ENCODE measurements at places on chromosomes 5 and 9.

DNA sequence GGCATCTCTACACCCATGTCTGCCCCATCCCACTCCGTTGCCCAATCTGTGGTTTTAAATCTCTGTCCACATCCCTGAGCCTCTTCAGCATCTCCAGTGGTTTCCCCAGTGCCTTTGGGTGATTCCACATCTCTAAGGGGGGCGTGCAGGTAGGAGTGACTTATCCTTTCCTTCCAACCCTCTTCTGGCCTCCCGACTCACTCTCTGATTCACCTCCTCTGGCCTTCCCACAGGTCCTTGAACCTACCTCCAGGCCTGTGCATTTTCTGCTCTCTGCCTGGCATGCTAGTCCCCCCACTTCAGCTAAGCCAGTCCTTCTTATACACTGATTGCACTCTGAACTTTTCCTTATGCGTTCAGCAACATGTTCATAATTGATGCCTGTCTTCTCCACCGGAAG lies 99.0 kb downstream of the RALGPS1 start:
- DNase-seq = no peak

- DNase-seq = no peak
Observed at GRCh38 chr9:120393386-120394057, 186.4 kb downstream of the CDK5RAP2 start.

- no peak for DNase-seq
Observed at GRCh38 chr5:135455876-135456237, 3.7 kb upstream of the TIFAB start.

DNA sequence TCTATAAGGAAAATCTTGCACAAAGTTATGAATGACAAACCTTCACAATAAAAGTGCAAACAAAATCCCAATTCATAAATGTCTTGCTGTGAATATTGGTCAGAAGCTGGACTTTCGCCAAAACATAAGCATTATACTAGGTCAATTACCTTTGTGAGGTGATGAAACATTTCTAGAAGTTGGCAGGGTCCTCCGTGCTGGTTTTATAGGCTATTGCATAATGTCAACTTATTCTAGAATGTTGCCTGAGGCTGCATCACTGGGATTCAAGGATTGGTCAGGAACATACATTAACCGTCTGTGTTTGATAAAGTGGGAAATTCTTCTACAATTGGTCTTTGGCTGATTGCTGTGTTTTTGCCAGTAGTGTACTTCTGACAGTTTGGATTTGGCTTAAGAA lies 49.8 kb upstream of the PALM2AKAP2 start:
- no peak for DNase-seq

GRCh38 chr5:180072556-180072955 lies 997 bp upstream of the RNF130 start:
- DNase-seq = no peak

DNA sequence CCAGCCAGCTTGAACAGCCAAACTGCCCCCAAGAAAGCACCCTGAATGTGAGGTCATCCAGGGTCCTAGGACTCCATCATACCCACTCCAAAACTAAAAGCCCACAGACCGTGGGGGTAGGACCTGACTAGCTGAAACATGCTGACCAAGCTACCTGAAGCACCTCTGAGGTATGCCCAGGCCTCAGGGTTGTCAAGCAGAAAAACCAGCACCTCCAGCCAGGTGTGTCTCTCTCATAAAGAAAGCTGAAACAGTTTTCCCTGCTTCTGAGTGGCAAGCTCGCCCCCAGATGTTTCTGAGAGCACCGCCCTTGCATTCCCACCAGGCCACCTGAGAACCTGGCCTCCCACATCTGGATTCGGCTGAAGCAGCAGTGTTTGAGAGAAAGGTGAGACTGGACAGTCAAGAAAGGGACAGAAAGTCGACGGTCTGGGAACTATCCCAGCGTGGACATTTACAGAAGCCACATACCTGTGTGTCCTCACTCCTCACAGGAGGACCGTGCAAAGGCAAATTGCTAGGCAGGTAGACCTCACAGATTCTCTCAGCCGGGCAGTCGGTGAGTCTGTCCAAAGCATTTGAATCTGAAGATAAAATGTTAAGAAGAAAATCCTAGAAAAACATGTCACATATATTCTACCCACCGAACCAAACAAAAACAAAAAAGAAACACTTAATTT lies 155.6 kb upstream of the RASEF start:
- DNase-seq = no peak

- no peak for DNase-seq
Observed at GRCh38 chr5:170474489-170475274, 29.1 kb upstream of the KCNIP1 start.

DNA sequence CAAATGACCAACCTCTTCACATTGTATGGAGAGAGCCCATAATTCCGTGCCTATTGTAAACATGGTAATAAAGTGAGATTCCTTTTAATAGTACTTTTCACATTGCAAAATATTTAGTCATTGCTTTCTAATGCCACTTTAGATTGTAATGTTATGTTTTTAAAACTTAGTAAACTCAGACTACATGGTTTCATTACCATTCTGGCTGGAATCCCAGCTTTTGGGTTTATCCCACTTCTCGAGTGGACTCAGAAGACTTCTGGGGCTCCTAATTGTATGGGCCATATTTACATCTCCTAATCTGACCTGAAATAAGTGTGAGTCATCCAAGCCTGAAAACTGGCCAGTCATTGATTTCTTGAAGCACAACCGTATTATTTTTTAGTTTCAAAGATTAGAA lies 217.6 kb downstream of the CAAP1 start:
- DNase-seq = no peak

GRCh38 chr5:68026092-68026885 lies 189.3 kb upstream of the PIK3R1 start:
- DNase-seq = no peak

- DNase-seq = no peak
Observed at GRCh38 chr9:135463140-135463539, 16.4 kb upstream of the PPP1R26 start.

DNA sequence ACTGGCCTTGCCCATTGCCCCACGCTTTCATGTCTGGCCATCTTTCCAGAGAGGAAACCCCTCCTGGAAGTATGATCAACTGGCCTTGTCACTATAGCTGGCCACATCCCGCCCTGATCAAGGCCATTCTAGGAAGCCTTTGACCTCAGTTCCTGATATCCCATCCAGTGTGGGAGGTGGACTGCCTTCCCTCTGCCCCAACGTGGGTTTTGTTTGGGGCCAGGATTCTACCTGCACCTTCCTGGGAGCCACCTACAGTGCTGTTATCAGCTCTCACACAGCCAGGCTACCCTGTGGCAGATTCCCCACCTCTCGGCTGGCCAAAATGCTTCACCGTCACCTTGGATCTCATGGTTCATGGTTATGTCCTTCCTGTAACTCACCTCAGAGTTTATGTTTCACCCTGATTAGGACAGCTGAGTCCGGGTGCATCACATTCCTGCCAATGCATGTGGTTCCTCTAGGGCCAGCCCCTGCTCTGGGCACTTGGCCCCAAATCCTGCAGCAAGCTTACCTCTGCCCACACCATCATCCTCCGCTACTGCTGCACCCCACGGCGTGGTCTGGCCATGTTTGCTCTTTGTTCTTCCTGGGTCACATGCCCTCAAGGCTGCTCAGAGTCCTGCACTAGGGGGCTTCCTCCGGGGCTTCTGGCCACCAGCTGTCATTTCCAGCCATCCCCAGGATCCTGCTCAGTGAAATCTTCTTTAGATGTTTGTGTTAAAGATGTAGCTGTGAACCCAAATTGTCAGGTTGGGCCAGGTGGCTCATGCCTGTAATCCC lies 24.2 kb upstream of the S1PR3 start:
- no peak for DNase-seq

DNA sequence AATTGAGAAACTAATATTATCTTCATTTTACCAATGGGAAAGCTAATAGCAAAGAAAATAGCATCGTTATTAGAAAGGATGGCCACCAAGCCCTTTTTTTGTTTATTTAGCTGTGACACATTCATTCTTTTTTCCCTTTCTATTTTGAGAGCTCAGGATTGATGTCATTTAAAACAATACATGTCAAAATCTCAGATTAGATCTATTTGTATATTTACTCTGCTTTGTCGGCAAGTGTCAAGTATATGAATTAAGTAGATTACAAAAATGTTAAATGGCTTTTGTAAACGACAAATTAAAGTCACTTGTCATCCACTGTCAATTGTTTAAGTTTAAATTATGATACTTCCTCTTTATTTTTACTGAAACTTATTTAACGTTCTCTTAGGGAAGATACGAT lies 118.9 kb downstream of the PAM start:
- no peak for DNase-seq

DNA sequence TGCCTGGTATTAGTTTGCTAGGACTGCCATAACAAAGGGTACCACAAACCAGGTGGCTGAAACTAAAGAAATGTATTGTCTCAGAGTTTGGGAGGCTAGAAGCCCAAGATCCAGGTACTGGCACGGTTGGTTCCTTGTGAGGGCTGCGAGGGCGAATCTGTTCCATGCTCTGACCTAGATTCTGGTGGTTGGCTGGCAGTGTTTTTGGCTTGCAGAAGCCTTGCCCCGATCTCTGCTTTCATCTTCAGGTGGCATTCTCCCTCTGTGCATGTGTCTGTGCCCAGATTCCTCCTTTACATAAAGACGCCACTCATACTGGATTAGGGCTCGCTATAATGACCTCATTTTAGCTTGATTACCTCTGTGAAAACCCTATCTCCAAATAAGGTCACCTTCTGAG lies 36.7 kb downstream of the RAI14 start:
- no peak for DNase-seq

DNA sequence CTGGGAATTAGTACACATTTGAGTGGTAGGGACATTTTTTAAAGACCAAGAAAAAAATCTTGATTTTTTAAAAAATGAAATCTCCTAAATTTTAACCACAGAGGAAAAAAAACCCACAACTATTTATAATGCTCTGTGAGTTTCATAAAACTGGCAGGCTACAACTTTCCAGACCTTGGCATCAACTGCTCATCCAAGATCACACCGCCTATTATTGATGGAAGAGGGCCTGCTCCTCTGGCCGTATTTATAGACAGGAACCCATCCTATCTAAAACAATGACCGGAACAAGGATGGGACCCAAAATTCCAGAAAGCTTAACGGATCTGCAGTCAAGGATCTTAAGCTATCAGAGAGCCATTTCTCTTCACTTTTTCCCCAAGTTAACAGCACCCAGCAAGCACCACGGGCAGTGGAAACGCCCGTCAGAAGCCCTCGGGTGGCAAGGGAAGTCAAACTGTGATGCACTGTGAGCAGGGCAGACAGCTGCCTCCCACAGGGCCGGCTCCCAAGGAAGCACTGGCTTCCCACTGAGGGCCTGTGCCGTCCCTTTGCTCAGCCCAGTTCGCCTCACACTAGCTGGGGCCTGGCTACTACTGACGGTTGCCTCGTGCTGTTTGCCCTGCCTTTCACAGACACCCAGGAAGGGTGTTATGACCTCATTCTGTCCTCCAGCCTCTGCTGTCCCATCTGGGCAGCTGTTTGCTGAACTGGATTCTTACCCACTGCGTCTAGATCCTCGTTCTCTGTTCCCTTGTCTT lies 62.8 kb downstream of the CDC14B start:
- DNase-seq = no peak

GRCh38 chr5:32827981-32828380 lies 116.9 kb downstream of the NPR3 start:
- DNase-seq = no peak

DNA sequence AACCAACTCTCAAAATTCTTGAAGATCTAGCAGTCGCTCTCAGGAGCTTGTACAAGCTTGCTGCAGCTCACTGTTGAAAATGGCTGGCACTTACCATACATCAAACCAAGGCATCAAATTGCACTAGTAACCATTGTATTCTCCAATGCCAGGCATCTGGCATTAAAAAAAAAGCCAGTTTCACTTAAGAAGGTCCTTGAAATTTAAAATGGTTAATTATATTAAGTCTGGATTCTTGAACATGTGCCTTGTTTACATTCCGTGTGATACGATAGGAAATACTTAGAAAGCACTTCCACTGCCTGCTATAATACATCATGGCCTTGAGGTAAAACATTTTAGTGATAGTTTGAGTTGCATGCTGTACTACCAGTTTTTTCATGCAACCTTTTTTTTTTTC lies 300.7 kb downstream of the KDM4C start:
- DNase-seq = no peak

DNA sequence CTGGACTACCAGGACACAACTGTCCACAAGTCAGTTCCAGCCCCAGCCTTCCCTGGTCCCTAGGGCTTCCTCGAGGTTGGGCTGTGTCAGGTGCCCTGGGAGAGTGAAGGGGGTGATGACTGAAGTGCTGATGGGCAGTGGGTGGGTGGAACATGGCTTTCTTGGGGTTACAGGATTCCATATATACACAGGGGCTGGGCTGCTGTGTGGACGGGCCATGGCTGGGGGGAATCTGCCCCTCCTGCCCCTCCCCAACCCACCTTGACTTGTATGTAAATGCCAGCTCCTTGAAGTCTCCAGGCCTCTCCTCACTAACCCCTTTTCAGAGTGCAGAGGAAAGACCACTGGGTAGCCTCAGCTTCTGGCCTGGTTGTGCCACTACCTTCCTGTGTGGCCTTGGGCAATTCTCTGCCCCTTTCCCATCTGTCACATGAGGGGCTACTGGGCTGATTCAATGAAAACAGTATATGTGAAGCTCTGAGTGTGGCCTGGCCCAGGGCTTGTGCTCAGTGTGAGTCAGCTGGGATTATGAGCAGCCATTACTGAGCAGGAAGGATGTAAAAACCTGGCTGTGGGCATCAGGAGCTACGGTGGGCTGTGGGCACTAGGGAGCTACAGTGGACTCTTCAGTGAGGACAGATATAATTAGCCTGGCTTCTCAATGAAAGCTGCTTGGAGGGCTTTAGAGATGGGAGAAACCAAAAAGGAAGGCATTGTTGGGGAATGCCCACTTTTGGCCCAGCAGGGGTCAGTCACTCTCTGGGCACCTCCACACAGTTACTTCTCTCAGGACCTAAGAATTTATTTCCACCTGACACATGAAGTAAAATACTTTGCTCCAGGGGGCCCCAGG lies 23.3 kb downstream of the PITX1 start:
- DNase-seq = no peak

- DNase-seq = peak; percentile 16
Observed at GRCh38 chr9:122904466-122904822, 715 bp downstream of the RC3H2 start.

GRCh38 chr9:20597862-20598261 lies 24.4 kb downstream of the MLLT3 start:
- no peak for DNase-seq

- no peak for DNase-seq
Observed at GRCh38 chr9:336039-336438, 121.4 kb downstream of the DOCK8 start.

DNA sequence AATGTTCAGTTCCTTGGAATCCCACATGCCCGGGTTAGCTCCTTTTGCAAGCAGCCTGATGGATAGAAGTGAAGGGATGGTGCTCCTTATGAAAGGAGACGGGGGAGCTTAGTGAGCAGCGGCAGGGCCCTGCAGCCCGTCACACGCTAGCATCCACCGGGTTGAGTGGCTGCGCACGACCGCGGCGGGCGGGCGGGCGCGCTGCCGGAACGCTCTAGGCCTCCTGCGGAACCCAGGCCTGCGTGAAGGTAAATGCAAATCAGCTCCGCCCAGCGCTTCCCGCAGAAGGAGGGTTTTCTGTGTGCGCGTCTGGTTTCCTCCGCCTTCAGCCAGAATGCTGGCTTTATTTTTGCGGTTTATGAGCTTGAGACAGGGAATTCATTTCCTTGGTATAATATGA lies 19.8 kb downstream of the IL12B start:
- DNase-seq = no peak

GRCh38 chr5:103264508-103264907 lies 5.9 kb downstream of the MACIR start:
- no peak for DNase-seq

GRCh38 chr9:120486347-120486746 lies 93.6 kb downstream of the CDK5RAP2 start:
- DNase-seq = no peak

All from effector CD4-positive, alpha-beta T cell (primary cell).